Ammon's horn (tissue), 1 donor: ENCODE measurements at places on chromosomes 16 and 17.

- DNase-seq: no peak
Observed at GRCh38 chr17:8384801-8385378, 1.9 kb upstream of the RPL26 start.

DNA sequence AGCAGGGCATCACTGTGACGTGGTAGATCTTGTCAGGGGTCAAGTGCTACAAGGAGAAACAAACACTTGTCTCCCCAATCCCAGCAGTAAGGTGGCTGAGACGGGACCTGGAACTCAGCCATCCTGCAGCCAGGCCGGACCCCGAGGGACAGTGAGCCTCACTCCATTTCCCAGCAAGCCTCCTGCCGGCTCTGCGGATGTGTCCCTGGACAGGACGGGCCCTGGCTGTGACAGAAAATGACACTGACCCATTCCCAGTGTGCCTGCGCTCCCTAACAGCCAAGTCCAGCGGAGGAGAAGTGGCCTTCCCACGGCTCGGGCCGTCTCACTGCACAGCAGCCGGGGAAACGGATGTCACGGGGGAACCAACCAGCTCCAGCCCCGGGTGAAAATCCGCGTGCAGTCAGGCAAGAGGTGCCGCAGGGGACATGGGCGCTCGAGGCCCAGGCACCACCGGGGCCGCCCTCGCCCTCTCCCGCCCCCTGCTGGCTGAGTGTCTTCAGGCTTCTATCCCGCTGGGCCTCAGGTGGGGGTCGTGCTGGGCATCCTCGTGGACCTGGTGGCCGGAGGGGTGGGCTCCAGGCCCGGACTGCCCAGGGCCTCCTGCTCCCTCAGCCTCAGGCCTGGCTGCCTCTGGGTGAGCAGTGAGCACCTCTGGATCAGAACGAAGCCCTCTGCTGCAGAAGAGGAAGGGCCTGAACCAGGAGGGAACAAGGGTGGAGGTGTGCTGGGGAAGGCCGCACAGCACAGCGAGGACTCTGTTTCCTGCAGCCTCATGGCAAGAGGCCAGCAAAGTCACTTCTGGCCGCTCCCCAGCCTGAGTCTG, 6.7 kb downstream of the HAGHL start:
- no peak for DNase-seq

DNA sequence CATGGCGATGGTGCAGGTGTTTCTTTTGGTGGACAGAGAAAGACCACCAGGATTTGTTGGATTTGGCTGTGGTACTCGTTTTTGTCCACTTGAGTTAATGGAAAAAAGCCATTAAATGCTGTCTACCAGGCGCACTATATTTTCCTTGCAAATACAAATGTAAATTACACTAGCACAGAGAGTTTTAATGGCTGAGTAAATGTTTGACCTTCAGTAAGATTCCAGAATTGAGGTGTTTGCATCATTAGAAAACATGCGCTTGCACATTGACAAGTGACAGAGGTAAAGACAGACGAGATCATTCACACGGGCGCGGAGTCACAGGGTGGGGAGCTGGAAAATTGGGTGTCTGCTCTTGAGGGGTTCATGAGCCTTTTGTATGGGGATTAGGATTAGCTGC, 53.5 kb upstream of the AKTIP start:
- DNase-seq: no peak

DNA sequence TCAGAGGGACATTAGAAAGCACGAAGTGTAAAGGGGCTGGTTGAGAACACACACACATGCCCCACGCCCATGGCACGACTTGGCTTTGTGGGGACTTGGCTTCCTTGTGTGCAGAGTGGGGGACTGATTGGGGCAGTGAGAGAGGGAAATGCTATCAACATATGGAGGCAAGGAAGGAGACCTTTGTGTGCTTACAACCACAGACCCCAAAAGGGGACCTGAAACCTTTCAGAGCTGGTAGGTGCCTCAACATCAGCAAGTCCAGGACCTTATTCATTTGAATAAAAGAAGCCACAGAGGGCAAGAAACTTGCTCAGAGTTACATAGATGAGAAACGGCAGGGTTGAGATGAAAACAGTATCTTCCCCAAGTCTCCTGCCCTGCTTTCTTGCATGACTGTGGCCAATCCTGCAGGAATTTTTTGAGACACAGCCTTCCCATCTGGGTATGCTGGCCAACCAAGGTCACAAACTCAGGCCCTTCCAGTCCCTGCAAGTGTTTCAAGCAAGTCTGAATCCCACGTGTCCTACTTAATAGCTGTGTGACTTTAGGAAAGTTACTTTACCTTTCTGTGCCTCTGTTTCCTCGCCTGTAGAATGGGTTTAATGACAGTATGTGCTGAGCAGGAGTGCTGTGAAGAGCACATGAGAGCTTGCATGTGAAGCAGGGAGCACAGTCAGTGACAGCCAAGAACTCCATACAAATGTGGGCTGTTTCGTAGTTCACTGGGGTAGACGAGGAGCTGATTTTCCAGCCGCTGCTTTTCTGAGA, 26.2 kb downstream of the C16orf78 start:
- no peak for DNase-seq

GRCh38 chr17:39995438-39995837, 14.8 kb downstream of the PSMD3 start:
- no peak for DNase-seq

GRCh38 chr17:60959696-60960095, 282.0 kb downstream of the BCAS3 start:
- DNase-seq: no peak

DNA sequence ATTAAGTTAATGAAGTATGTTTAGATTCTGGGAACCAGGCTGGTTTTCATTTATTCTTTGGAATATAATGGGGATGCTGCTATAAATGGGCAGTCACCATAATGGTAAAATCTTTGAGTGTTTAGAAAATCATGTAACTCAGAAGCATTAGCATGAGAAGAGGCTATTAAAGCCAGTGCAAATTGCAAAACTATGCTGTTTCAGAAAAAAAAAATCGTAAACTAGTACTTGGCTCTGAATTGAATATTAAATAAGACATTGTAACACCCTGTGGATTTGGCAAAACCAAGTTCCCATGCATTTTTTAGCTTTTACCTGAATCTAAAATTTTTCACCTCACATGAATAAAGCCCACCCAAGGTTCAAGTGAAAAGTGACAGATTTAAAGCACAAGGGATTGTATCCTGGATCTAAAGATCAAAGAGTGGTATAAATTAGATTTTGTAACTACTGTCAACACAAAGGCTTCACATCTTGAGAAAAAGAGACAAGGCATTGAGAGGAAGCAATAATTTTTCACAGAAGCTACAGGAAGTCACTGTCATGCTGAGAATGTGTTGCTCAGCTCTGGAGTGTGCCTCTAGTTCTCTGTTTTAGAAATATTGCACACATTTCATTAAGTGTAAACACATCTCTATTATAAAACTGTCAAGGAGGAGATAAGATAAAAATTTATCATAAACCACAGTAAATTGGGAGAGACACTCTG, 142.2 kb downstream of the ABCA8 start:
- no peak for DNase-seq

- no peak for DNase-seq
Observed at GRCh38 chr17:33871720-33872540, 383.2 kb upstream of the CCL2 start.

DNA sequence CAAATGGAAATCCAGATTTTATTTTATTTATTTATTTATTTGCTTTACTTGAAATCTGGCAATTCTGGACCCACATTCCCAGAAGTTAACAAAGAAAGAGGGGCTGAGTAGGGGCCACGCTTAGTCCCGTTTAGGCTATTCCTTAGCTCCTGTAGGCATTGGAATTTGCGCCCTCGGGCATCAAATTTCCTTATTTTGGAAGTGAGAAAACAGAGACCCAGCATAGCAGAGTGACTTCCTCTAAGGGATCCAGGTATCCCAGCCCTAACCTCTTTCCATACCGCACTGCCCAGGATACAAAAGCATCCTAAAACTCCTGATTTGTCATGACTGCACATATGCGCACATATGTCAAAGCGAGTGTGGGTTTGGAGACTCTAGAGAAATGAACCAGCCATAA, 19.0 kb upstream of the SMG1 start:
- DNase-seq: no peak

DNA sequence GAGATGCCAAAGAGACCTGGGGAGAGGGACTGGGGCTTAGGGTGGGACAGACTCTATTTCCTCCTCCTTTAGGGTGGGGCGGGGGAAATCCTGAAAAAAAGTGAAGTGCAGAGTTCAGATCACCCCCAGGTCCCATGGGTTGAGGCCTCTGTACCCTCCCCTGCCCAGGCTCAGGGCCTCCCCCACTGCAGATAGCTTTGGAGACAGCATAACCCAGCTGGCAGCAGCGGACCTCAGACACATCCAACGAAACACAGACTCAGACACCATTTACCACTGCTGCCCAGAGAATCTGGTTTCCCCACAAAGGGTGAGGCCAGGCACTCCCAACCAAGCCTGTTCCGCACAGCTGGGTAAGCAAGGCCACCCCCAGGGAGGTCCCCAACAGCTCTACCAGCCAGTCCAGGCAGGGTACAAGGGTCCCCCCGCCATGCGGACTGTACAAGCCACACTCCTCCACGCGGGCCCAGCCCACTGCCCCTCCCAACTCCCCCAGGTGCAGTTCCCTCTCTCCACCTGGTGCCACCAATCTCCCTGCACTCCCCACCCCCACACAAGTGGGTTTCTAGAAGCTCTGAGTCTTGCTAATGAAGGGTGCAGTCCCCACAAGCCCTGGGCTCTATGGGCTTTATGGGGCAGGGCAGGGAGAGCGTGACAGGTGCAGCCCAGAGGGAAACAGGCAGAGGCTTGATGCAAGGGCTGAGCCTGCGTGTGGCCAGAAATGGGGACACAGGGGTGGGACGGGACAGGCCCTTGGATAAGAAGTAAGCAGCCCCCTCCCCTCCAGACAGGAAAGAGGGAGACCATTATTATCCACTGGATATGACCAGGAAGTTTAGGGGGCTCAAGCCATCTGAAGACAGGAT, 8.9 kb downstream of the RHBDF2 start:
- DNase-seq: no peak

GRCh38 chr17:39757931-39758873, 20.5 kb downstream of the GRB7 start:
- no peak for DNase-seq

- no peak for DNase-seq
Observed at GRCh38 chr17:81549031-81549557, 3.1 kb downstream of the FAAP100 start.

- no peak for DNase-seq
Observed at GRCh38 chr16:84434800-84435199, 66.5 kb downstream of the ATP2C2 start.

DNA sequence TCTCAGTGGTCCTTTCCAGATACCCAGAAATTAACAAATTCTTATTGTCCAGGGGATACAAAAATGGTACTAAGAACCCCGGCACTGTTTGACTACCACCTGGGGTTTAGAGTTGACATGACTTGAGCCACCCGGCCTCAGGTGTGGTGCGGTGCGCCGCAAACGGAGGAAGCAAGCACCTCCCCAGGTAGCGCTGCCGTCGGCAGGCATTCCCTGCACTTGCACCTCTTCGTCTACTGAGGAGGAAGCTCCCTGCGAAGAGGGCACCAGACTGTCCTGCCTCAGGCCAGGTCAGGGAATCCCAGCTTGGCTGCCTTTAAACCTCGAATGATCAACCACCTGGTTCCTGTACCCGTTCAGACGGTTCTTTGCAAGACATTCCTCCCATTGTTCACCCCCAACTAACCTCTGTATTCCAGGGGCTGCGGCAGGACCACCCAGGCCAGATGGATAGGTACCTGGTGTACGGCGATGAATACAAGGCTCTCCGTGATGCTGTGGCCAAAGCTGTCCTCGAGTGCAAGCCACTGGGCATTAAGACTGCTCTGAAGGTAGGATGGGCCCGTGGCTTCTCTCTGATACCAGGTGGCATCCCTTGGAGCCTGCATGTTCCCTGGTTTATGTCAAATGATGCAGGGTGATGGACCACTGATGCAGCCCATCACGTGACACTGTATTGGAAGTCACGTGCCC, 40.8 kb upstream of the ENDOV start:
- no peak for DNase-seq

- DNase-seq: no peak
Observed at GRCh38 chr17:67324330-67324729, 42.0 kb downstream of the PSMD12 start.

GRCh38 chr17:47980541-47980940, 9.6 kb downstream of the CDK5RAP3 start:
- no peak for DNase-seq

DNA sequence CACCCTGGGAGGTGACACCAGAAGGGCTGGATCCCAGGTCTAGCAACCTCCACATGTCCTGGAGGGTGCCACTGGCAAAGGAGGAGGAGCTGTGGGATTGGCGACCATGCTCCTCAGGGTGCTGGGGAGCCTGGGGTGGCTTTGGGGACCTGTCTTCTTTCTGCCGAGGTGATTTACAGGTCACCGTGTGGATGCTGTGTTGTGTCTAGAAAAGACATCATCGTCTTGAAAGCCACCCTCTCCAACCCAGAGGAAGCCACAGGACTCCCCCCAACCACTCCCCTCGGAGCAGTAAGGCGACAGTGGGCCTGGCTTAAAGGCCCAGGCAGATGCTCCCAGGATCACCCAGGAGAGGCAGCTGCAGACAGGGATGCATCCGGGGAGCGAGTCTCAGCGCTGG, 29.7 kb upstream of the FASN start:
- no peak for DNase-seq

GRCh38 chr16:61371388-61371787, 664.9 kb downstream of the CDH8 start:
- DNase-seq: no peak

GRCh38 chr17:5237541-5238016, 2.9 kb upstream of the SCIMP start:
- DNase-seq: peak; percentile 46

- no peak for DNase-seq
Observed at GRCh38 chr17:54899721-54900456, 763 bp upstream of the TOM1L1 start.

DNA sequence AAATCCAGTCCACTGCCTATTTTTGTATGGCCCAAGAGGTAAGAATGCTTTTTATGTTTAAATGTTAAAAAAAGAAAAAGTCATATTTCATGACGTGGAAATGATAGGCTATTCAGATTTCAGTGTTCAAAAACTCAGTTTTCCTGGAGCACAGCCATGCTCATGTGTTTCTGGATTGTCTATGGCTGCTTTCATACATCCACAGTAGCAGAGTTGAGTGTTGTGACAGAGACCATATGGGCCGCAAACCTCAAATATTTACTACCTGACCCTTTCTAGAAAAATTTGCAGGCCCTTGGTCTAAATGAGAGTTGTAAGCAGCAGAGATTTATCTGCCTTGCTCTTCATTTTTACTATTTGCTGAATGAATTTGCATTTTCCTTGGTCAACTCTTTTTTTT, 264.1 kb downstream of the CBLN1 start:
- no peak for DNase-seq

DNA sequence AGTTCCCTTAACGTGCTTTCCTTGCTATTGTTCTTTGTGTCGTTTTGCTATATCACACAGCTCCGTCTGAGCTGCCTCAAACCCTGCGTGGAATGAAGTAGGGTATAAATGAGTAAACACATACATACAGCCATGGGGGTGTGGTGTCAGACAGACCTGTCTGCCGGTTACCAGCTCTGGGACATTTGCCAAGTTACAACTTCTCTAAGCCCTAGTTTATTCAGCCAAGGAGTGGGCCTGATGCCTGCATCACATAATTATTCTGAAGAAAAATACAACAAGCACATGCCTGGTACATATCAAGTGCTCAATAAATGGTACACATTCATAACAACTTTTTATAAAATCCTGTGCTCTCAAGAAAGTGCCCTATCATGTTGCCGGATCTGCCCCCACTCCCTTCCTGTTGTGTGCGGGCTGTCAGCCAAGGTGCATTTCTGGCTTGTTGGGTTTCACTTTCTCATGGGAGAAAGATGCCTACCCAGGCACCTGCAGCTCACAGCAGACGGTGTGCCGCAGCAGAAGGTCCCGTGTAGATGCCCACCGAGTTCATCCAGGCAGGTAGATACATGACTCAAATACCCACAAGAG, 30.5 kb downstream of the SMPD3 start:
- no peak for DNase-seq

- no peak for DNase-seq
Observed at GRCh38 chr16:19213885-19214284, 45.8 kb downstream of the SYT17 start.
